ENCODE measurements at places on chromosomes 12 and 14.

DNA sequence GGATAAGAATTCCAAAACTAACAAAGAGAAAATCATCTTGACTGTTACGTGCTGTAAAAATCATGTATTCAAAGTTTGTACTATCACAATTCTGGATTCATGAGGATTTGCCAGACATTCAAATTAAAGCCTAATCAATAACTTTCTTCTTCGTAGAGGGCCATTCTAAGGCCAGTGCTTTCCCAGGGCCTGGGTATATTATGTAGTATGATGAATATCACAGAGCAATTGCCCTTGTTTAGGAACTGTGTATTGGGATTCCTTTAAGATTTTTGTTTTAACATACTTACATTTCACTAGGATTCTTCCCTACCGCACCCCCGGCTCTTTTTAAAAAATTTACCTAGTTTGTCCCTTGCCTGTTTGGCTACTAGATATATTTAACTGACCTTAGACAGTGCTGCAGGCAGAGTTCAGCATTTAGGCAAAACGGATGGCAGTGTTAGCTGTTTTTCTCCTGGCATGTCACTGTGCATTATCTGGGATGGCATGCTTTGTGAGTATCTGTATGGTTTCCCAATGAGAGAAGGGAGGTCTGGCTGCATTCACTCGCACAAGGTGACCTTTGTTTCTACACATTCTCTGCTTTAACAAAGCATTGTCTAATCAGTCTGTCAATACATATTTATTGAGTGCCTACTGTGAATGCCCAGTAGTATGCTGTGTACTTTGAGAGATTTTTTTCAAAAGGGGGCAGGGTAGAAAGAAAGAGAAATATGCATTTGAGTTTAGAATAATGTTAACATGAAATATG is 63.3 kb downstream of the ERC1 start:
- no peak for DNase-seq

- no peak for DNase-seq
Observed at GRCh38 chr12:18589316-18589715, 148.5 kb downstream of the PLCZ1 start.

DNA sequence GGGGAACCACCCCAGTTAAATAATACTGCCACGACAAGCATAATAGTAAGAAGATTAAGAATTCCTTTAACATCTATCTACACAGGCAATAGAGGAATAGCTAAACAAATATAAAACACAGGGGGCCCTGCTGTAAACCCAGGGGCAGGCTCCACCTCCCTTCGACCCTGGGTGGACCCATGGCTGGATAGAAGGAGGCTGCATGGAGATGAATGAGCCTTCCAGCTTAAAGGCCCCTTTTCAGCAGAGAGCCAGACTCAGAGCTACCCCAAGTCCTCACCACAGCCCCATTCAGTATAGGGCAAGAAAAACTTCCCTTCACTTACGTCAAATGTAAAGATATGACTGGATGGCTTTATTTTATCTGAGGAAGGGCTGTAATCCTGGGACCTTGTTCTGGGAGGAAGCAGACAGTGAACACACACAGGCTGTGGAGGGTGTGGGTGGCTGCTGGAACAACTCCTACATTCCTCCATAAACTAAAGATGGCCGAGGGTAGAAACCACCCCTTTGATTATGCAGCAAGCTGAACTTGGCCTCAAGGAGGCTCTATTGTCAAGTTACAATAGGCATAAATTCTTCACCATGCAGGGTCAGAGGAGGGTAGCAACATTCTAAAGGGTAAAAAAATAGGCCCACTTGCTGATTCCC is 30.4 kb downstream of the NUAK1 start:
- no peak for DNase-seq

- DNase-seq: no peak
Observed at GRCh38 chr12:592024-592505, 71.2 kb downstream of the NINJ2 start.

GRCh38 chr12:53695152-53696145 is 19.6 kb upstream of the ATP5MC2 start:
- DNase-seq: peak; percentile 77

DNA sequence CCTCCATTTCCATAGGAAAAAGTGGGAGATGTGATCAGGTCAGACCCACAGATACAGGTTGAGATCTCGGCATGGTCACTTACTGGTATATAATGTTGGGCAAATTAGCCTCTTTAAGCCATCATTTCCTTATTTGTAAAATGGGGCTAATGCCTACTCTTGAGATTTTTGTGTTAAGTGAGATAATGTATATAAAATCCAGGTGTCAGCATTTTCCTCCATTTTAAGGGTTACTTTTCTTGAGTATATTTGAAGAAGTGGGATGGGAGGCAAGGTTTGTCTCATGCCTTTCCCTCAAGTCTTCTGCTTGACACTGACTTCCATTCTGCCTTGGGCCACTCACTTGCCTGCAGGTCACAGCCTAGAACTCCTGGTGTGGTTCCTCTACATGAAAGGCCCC is 10.1 kb upstream of the POU6F1 start:
- DNase-seq: no peak

All from common myeloid progenitor, CD34-positive (primary cell).